Right cardiac atrium (tissue), 5 donors: ENCODE measurements at places on chromosomes 3 and 15. TPM values are rescaled to one million over a fixed set of nuclear protein-coding genes. Genes with fewer than 3 reads are reported as not detected.

Gene SLC41A3
- 38.9 TPM for total RNA-seq

DNA sequence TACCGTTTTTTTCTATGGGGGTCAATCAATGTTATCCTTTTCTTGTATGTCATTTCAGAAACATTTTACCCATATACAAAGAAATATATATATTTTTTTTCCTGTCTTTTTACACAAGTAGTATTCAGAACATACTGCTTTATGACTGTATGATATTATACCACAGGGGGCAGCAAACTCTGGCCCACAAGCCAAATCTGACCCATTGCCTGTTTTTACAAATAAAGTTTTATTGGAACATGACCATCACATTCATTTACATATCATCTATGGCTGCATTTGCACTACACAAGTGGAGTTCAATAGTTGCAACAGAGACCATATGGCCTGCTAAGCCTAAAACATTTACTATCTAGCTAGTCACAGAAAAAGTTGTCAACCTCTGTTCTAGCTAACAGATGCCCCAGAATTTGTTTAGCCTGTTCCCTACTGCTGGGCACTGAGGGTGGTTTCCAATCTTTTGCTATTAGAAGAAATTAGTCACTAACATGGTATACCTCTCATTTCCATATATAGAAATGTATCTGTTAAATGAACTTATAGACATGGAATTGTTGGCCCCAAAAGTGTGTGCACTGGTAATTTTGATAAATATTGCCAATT, 57.7 kb downstream of the BFSP2 start:
- DNase-seq = no peak

DNA sequence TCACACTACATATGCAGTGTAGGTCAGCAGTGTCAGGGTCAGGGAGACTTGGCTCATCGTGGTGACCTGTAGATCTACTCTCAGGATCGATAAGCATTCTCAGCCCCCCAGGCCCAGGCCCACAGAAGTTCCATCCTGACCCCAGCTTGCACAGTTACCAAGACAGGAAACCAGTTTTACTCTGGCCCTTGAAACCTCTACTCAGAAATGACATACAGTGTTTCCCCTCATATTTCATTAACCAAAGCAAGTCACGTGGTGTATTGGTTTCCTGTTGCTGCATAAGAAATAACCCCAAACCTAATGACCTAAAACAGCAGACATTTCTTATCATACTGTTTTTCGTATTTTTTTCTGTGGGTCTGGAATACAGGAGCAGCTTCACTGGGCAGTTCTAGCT, 242.2 kb downstream of the SLCO3A1 start:
- no peak for DNase-seq

DNA sequence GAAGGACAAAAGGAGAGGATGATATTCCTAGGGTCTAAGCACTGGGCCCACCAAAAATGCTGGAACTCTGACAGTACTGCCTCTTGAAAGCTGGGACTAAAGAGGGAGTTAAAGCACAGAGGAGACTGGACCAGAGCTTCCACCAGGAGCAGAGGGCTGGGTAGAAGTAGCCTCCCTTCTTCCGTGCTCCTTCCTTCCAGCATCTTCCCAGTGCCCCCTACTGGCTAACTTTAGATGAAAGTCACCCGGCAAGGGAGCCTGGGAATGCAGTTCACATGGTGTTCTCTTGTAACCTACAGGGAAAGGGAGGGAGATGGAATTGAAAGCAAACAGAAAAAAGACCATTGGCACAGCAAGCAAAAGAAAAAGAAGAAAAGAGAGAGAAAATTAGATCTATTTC, 106.1 kb upstream of the COL8A1 start:
- DNase-seq = no peak

- no peak for DNase-seq
These were observed 13.2 kb upstream of the SPG11 start for GRCh38 chr15:44676676-44677075.

GRCh38 chr3:78659386-78659987, 1108.3 kb downstream of the ROBO1 start:
- DNase-seq = no peak

Gene RBP2
- not detected for total RNA-seq

Gene CEP63
- total RNA-seq = 31.3 TPM

Gene CELF6
- total RNA-seq = 1.2 TPM

Gene CTDSPL
- total RNA-seq = 43.4 TPM

DNA sequence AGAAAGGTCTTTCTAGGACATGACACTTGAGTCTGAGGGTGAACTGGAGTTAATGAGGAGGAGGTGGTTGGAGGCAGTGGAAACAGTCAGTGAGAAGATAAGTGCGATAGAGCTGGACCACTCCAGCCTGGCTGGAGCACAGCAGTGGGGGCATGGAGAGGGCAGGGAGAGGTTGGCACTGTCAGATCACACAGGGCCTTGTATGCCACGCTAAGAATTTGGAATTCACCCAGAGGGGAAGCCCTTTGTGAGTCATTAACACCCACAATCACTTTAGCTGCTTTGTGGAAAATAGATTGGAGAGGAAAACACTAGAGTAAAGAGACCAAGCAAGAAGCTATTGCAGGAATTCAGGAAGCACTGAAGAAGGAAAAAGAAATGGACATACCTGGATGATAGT, 83.3 kb downstream of the ZNF621 start:
- DNase-seq = no peak

Gene ABHD14A
- total RNA-seq = 22.4 TPM

DNA sequence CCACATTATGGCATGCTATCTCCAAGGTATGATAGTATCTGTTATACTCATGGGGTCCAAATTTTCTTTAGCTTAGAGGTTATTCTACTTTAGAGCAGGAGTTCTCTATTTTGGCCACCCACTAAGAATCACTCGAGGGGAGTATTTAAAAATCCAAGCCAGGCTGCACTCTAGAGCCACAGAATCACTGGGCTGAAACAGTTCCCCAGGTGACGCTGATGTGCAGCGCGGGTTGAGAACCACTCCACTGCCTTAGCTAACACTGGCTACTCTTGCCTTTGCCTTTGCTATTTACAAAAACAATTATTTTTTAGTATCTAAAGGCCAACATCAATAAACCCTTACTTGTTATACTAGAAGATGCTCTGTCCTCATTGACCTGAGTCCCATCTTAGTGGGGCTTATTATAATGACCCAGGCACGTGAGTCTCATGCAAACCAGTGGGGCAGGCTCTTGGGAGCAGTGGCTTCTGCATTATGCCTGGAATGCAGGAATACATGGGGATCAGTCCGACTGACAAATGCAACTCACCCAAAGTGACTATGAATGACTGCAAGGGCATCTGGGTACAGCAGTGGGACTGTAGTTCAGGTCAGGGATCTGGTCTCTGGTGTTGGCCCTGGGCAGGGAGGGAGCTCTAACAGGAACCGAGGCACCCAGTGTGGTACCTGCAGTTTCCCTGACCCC, 21.7 kb upstream of the CGNL1 start:
- DNase-seq = no peak

- DNase-seq = no peak
These were observed 4.8 kb upstream of the PHGR1 start for GRCh38 chr15:40345867-40346578.

GRCh38 chr3:187774185-187774789, 29.0 kb upstream of the BCL6 start:
- no peak for DNase-seq

- no peak for DNase-seq
These were observed 347.5 kb downstream of the CNTN4 start for GRCh38 chr3:2446146-2446545.

DNA sequence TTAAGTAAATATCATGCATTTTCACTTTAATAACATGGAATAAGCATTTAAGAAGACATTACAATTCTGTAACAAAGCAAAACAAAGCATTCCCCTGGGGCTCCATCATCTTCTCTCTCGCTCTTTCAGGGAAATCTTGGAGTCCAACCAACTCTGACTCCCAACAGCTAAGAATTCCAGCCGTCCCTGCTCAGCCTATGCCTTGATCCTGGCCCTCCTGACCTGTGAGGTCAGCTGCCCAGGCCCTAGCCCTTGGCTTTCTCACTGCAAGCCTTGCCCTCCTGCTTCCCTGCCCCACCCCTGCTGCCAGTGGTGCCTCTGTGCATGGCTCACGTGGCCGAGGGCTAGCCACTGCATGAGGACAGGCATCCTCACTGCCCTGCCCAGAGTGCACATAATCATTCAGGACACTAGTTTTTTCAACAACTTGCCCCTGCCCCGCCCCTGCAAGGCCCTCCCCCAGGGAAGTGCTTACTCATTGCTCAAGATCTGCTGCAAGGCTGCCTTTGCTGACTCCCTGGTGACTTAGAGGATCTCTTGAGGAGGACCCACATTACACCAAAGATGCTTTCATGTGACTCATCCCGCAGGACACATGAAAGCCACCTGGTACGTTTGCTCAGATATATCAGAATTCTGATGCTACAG, 37.6 kb downstream of the MTMR10 start:
- peak; percentile 63 for DNase-seq

Gene PPP1R14D
- not detected for total RNA-seq

Gene ECE2
- total RNA-seq = 4.8 TPM

Gene ISLR2
- total RNA-seq = 0.71 TPM

- DNase-seq = no peak
These were observed 74.8 kb upstream of the POLG start for GRCh38 chr15:89409184-89410038.

Gene PIERCE2
- 4.0 TPM for total RNA-seq

Gene DOCK3
- 4.2 TPM for total RNA-seq

GRCh38 chr3:152480282-152480953, 211.7 kb downstream of the MBNL1 start:
- DNase-seq = no peak

GRCh38 chr3:114259566-114259965, 22.2 kb upstream of the ZNF80 start:
- no peak for DNase-seq

GRCh38 chr15:75030023-75030413, 6.6 kb downstream of the PPCDC start:
- DNase-seq = peak; percentile 86

DNA sequence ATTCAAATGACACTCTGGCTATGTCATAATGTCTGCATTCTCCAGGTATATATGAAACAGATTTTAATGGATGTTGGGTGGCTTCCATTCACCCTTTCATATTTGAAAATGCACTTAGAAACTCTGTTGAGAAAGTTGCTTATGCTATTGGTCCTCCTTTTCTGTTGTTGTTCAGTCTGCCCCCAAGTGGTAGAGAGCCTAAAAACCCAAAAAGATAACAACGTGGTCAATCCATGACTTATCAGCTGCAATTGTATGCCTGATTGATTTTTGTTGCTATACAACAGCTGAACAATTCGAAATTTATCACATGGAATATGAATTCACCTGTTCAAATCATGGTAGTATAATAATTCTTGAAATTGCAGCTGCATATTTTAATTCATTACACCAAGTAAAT, 279.8 kb downstream of the ROBO2 start:
- no peak for DNase-seq

DNA sequence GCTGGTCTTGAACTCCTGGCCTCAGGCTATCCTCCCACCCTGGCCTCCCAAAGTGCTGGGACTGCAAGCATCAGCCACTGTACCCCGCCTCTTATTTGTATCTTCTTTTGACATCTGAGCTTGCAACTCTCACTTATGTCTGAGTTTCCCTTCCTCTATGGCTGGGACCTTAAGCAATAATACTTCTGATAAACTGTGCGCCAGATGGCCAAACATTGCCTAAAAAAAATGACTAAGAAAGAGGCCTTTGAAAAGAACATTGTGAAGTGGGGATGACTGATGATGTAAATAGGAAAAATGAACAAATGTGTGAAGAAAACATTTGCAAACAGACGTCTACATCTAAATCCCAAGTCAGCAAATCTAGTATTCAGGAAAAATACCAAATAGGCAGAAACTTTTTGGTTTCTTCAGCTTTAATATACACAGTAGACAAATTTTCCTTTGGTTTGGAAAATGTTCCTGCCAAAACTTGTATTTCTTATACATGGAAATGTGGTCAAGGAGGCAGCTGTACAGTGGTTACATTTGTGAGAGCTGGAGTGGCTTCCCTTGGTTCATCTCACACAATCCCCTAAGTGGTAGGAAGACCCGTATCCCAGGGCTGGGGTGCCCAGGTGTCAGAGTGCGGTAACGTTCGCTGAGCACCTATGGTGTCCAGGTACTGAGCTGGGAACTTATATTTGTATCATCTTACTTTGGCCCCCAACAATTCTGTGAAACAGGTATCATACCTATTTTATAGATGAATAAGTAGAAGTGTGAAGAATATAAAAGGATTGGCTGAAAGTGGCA, 11.6 kb upstream of the TFRC start:
- DNase-seq = no peak

GRCh38 chr3:149134575-149134974, 5.1 kb downstream of the HPS3 start:
- no peak for DNase-seq

GRCh38 chr3:184358124-184358767, 3.2 kb downstream of the CLCN2 start:
- no peak for DNase-seq

Gene SEMA3G
- total RNA-seq = 4.7 TPM

Gene TNFAIP8L3
- total RNA-seq = 9.4 TPM

DNA sequence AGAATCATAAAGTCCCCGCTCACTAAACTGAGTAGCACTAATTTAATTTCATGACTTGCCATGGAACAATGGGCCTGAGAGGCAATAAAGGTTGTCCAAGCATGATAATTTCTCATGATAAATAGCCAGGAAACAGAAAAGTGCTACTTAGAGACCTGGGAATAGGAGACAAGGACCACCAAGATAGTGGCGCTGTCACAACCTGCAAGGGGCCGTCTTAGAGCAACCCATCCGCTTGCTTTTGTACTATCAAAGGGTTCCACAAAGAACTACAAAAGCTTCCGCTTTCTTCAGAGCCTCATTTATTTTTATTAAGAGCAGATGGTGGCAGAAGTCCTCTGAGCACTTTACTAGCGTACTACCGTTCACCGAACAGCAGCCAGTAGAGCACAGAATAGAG, 421.7 kb upstream of the GRM7 start:
- DNase-seq = no peak
